ENCODE measurements at places on chromosomes 1 and 21.
A peak's percentile ranks its signal among the peaks of the same experiment; 100 is the strongest.

DNA sequence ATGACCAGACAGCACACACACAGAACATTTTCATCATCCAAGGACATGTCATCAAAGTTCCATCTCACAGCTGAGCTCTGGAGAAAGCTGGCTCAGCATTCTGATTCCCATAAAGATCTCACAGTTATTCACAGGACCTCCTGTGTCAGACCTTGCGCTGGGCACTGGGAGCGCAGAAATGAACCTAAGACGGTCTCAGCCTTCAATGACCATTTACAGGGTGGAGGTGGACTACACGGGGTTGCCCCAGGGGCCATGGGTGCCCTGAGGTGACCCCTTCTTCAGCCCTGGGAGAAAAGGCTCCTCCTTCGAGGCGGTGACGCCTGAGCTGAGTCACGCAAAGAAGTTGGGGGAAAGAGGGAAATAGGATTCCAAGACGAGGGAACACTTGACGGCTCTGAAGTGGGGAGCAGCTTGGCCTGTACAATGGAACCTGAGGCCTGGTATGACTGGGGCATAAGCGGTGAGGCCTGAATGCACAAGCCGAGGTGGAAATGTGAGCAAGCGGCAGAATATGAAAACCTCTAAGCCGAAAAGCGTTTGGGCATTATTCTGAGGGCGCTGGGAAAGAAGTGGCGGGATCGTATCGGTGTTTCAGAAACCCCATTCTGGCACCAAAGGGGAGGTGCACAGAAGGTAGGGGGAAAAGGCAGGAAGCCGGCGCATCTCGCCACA is 797 bp downstream of the CC2D1B start:
- peak; percentile 59 for DNase-seq

GRCh38 chr1:14662116-14662515 is 63.6 kb downstream of the KAZN start:
- DNase-seq, result no peak

GRCh38 chr1:104163912-104164476 is 414.3 kb downstream of the AMY1C start:
- DNase-seq, result no peak

- peak; percentile 35 for DNase-seq
Measured at GRCh38 chr1:8562881-8563865, 245.3 kb downstream of the SLC45A1 start.

- no peak for DNase-seq
Measured at GRCh38 chr1:59716832-59717231, 97.9 kb upstream of the HOOK1 start.

DNA sequence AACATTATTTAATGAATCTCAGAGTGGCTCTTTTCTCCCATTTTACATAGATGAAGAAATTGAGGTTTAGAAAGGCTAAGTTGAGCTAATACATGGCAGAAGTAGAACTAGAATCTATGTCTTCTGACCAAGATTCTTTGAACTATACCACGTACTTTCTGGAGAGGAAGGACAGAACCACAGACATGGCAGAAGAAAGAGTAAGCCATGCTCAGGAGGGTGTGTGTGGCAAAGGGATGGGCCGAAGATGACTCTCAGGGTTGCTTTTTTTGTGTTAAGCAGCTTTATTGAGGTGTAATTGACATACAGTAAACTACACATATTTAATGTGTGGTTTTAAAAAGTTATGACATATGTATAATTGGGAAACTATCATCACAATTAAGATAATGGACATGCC is 69.5 kb downstream of the PEX14 start:
- no peak for DNase-seq

- DNase-seq, result no peak
Measured at GRCh38 chr1:177710696-177711620, 258.9 kb downstream of the SEC16B start.

GRCh38 chr1:209417761-209418160 is 165.8 kb upstream of the CAMK1G start:
- DNase-seq, result no peak

GRCh38 chr1:20449735-20450311 is 36.2 kb downstream of the CAMK2N1 start:
- DNase-seq, result peak; percentile 33

DNA sequence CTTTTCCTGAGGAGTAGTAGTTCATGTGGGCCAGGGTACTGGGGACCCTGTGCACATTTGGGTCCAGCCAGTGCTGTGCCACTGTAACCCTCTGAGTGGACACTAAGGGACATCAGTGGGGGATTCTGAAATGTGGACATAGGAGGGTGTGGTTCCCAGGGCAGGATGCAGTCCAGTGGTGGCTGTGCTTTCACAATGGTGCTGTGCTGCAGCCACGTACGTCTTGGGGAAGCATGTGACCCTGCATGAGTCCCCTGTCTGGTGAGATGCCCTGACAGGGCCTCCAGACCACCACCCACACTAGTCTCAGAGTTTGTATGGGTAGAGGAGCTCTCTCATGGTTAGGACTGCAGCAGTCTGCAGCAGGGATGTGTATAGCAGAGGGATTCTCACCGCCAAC is 37.8 kb upstream of the WNT2B start:
- no peak for DNase-seq

DNA sequence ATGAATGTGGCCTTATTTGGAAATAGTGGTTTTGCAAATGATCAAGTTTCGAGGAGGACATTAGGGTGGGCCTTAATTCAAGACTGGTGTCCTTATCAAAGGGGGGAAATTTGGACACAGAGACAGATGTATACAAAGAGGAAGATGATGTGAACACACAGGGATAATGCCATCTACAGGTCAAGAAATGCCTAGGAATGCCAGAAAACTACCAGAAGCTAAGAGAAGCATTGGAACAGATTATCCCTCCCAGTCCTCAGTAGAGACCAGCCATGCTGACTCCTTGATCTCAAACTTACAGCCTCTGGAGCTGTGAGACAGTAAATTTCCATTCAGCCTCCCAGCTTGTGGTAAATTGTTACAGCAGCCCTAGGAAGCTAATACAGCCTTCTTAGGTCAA is 151.4 kb downstream of the PTGER3 start:
- DNase-seq, result no peak

- DNase-seq, result no peak
Measured at GRCh38 chr1:12654657-12655056, 10.8 kb downstream of the AADACL4 start.

GRCh38 chr1:15410223-15410883 is 665 bp downstream of the EFHD2 start:
- no peak for DNase-seq
